ENCODE measurements at places on chromosomes 16 and 17. TPM values are rescaled to one million over a fixed set of nuclear protein-coding genes. Genes with fewer than 3 reads are reported as not detected.

The MT1E gene
- total RNA-seq: 105 TPM

The CORO7 gene
- 17.7 TPM for total RNA-seq

The GPR179 gene
- total RNA-seq: not detected

The USP43 gene
- under 0.01 TPM for total RNA-seq

The PRAC2 gene
- not detected for total RNA-seq

The CES4A gene
- 1.8 TPM for total RNA-seq

The C16orf92 gene
- total RNA-seq: not detected

The BCAS3 gene
- total RNA-seq: 32.7 TPM

The OR1A1 gene
- not detected for total RNA-seq

The RDM1 gene
- total RNA-seq: 0.36 TPM

The CORO6 gene
- 12.7 TPM for total RNA-seq

The AIPL1 gene
- total RNA-seq: not detected

The PIP4K2B gene
- 48.1 TPM for total RNA-seq

The ABCC12 gene
- total RNA-seq: not detected

The VMO1 gene
- total RNA-seq: 0.29 TPM

The CIITA gene
- 2.5 TPM for total RNA-seq

The TBKBP1 gene
- 11.8 TPM for total RNA-seq

The ACSM3 gene
- 1.1 TPM for total RNA-seq

The ANKS3 gene
- 39.4 TPM for total RNA-seq

The NPIPA2 gene
- 0.72 TPM for total RNA-seq

The CYB5B gene
- total RNA-seq: 67.7 TPM

The GNG13 gene
- total RNA-seq: not detected

The LGALS9B gene
- total RNA-seq: not detected

The MYO1D gene
- total RNA-seq: 160 TPM

The HNF1B gene
- not detected for total RNA-seq

The TPSD1 gene
- total RNA-seq: not detected

The RCVRN gene
- total RNA-seq: not detected

The SLC25A39 gene
- 60.1 TPM for total RNA-seq

The HYDIN gene
- 3.2 TPM for total RNA-seq
